C1 segment of cervical spinal cord (tissue), 14 donors: ENCODE measurements at places on chromosomes 2 and 18.

DNA sequence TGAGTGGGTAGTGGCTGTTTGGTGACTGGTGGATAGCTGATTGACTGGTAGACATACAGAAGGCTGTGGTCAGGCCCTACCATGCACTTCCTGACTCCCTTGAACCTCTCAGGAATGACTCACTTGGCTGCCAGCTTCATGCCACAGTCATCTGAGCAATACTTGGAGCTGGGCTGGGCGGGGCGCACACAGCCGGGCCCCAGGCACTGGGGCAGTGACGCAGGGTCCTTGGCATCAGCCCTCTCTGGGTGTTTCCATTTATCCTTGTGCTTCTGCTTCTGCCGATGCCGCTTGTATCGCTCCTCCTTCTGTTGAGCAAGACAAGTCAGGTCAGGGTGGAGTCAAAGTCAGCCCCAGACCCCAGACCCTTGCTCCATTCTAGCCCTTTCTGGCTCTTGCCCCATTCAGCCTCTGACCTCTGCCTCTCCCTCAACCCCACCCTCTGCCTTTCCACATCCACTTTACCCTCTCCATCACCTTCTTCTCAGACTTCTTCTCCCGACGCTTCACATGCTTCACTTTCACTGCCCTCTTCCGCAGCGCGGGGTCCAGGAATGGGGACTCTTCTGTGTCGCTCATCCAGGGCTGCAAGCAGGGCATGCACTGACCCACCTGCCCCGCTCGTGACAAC lies 3.0 kb upstream of the MBD1 start:
- no peak for DNase-seq

DNA sequence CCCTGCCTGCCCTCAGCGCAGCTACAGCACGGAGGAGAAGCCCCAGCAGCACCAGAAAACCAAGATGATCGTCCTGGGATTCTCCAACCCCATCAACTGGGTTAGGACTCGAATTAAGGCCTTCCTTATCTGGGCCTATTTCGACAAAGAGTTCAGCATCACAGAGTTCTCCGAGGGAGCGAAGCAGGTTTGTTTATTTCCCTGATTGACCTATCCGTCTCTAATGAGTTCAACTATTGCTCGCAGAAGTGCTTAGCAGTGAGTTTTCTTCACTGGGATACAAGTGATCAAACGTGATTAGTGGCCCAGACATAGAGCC lies 639 bp downstream of the MAIP1 start:
- no peak for DNase-seq

- no peak for DNase-seq
Observed at GRCh38 chr18:55849391-55849790, 261.4 kb upstream of the TCF4 start.

GRCh38 chr2:96374211-96374951 lies 38.8 kb downstream of the NCAPH start:
- DNase-seq: no peak

DNA sequence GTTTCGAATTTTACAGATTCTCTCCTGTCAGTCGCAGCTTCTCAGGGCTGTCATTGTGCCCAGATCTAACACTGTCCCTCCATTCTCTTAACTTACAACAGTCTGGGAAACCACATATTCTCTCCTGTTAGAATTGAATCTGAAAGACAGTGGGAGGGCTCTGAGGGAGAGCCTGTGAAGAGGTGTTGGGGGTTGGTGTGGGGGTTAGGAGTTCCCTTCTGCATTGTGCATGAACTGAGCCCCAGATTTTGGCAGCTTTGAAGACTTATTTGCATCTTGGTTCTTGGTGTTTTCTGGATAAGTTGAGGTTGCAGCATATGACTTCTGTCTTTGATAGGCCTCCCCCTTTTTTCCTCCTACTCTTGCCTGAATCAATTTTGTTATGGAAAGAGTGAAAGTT lies 64.1 kb downstream of the TANC1 start:
- DNase-seq: no peak

DNA sequence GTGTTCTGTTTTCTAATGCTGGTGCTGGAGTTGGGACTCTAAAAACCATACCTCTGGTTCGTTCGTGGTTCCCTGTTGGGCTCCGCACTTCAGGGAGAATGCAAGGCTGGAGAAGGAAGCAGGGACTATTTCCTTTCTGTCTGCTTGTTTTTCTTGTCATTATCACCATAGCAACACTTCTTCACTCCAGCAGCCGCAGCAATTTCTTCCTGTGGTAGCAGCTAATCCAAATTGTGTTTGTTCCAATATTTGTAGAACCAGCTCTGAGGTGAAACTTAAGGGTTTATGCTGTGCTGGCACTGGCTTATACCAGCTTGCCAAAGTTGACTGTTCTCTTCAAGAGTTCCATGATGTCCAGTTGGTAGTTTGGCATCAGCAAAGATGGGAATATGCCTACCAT lies 301.4 kb upstream of the SYT4 start:
- no peak for DNase-seq

- no peak for DNase-seq
Observed at GRCh38 chr2:26988058-26988860, 17.8 kb downstream of the MAPRE3 start.

DNA sequence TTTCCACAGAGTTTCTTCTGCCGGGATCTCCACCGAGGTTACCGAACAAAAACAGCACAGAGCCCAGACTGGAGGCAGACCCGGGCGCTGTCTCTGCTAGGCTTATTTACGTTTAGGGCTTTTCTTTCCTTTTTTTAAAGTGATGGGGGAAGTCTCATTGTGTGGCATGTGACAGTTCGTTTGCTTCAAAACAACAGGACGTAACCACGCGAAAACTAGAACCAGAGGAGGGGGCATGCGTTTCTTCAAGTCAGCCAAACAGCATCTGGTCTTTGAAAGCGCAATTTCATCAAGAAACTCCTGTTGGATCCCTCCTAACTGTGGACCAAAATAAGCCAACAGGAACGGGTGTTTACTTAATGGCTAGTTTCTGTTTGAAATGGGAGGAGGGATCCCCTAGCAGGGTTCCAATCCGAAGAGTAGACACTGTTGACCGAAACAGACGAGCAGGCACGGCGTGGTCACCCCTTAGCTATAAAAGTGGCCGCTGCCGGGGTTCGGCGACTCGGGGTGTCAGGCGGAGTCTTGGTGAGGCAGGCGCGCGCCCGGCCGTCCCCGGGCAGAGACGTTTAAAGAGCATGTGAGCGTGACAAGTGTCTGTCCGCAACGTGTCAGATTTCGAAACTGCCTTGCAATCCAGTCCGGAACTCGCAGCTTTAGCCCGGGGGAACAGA lies 997 bp upstream of the TGIF1 start:
- peak; percentile 84 for DNase-seq

- no peak for DNase-seq
Observed at GRCh38 chr2:212897296-212897695, 254.1 kb downstream of the IKZF2 start.

DNA sequence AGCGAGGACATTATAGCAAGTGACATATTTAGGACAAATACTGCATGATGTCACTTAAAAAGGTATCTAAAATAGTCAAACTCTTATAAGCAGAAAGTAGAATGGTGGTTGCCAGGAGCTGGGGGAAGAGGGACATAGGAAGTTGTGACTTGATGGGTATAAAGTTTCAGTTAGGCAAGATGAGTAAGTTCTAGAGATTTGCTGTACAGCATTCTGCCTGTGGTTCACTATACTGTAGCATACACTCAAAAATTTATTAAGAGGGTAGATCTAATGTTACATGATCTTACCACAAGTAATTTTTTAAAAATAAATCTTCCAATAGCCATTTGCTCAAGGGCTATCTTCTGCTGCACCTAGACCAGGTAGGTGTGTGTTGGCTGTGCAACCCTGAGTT lies 78.1 kb upstream of the NPAS2 start:
- DNase-seq: no peak

DNA sequence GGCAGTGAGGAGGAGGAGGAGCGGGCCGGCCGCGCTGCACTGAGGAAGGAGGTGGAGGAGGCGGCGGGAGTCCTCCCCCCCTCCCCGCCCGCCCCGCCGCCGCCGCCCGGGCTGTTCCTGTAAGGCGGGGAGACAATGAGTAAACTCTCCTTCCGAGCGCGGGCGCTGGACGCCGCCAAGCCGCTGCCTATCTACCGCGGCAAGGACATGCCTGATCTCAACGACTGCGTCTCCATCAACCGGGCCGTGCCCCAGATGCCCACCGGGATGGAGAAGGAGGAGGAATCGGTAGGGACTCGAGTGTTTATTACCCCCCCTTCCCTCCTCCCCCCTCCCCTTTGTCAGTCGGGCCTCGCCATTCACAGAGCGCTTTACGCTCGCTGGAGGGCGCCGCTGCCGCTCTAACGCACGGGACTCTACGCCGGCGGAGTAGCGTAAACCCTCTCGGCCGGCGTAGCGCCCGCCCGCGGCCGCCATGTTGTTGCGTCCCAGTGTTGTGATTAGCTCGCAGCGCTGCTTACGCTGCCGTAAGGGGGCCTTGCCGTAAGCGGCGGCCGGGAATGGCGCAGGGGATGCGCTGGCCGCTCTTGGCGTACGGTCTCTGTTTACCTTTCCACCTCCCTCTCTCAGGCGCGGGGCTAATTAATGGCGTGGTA lies 460 bp downstream of the EPC2 start:
- DNase-seq: peak; percentile 97

- no peak for DNase-seq
Observed at GRCh38 chr2:55581435-55581834, 36.0 kb downstream of the PPP4R3B start.
